ENCODE measurements at places on chromosomes 6 and 20.
A peak's percentile ranks its signal among the peaks of the same experiment; 100 is the strongest.

GRCh38 chr6:29624520-29624961 lies 8.4 kb downstream of the GABBR1 start:
- DNase-seq, result no peak

GRCh38 chr6:138404666-138405337 lies 779 bp downstream of the HEBP2 start:
- no peak for DNase-seq

DNA sequence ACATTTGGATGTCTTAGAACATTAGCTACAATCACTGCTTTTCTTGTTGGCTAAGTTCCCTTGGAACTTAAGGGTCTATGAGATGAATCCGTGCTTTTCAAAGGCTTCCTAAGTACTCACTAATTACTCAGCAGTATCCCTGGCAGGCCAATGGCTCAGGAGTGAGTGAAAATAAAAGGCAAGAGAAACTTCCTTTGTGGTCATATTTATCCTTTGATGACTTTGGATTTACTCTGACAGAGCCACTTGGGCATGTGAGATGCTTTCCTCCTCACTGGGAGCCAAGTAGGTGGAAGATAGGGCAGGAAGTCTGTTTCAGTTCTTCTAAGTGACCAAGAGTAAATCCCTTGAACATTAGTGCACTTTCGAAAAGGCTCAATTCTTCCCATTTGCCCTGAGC lies 224.3 kb upstream of the FOXA2 start:
- no peak for DNase-seq

GRCh38 chr6:150932996-150933395 lies 67.5 kb downstream of the MTHFD1L start:
- no peak for DNase-seq

DNA sequence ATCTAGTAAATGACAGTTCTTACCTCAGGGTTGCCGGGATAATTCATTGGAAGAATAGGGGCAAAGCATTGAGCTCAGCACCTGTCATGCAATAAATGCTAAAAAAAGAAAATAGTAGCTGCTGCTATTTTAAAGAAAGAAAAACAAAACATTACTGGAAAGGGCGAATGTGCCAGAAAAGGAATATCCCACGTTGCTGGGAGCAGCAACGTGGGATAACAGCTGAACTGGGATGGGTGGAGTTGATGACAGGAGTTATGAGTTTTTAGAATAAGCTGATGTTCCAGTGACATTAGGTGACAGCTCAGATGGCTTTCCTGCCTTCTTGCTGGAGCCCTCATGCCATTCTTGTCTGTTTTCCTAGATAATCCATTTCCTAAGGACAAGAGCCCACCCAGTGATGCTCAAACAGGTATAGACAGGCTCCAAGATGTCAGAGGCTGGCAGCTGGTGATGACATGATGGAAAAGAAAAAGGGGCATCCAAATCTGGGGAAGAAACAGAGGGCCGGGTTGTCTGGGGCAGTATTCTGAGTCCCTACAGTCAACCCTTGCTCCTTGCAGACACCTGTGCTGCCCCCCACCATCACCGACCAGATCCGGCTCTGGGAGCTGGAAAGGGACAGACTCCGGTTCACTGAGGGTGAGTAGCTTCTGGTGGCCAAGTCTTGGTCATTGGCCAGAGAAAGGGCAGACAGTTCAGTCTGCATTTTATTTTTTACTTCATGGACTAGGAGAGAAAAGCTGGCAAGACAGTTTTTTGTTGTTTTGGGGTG lies 1.1 kb upstream of the VARS2 start:
- DNase-seq, result no peak

GRCh38 chr20:433300-433975 lies 25.3 kb downstream of the RBCK1 start:
- no peak for DNase-seq

DNA sequence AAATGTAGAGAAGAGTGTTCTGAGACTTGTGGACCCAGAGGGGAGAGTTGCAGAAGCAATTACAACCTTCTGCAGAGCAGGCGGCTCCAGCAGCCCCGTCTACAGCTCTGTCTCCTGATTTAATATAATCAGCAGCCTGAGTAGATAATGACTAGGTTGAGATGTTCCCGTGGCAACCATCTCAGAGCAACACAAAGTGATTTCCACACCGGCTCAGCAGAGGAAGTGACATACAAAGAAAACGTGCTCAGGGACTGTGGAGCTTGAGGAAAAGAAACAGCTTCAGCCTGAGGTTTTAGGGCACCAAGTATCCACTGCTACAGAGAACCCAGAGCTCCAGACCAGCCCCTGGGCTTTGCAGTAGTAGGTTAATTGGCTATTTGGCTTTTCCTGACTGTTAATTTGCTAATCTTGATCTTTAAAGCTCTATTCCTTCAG lies 136.4 kb downstream of the MTFR2 start:
- peak; percentile 56 for DNase-seq

DNA sequence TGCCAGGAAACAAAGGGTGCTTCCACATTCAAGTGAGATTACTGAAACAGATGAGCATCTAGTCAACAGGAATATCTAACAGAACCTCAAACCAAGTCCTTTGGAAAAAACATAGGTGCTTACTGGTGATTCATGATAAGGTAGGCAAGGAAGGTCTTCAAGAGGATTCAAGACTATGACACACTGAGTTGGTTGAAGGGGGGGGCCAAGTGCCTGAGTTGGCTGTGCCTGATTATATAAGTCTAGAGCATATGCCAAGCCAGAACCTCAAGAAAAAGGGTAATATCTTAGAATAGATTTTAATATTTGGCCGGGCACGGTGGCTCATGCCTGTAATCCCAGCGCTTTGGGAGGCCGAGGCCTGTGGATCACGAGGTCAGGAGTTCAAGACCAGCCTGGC lies 63.7 kb downstream of the LYRM4 start:
- no peak for DNase-seq

DNA sequence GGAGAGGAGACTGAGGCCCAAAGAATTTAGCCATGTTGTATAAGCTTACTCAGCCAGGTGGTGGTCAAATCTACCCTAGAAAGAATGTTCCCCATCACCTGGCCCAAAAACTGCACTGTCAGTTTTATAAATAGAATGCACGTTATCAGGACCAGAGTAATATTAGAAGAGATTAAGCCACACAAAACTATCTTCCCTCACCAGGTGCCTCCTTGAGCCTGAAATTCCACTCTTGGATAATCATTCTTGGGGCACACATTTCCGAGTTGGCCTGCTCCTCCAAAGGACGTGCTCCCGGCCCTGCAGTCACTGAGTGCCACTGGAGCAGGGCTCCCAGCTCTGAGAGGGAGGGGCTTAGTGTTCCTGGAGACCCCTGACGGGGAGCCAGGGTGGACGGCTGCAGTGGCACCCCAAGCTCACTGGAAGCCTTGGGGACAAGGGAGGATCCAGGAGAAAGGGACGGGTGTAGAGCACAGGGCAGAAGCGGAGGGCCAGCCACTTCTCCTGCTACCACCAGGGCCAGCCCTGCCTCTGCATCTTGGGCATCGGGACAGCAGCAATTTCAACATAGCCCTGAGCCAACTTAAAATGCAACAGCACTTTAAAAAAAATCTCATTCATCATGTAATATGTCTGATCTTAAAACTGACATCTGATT lies 160.8 kb upstream of the QKI start:
- DNase-seq, result no peak

DNA sequence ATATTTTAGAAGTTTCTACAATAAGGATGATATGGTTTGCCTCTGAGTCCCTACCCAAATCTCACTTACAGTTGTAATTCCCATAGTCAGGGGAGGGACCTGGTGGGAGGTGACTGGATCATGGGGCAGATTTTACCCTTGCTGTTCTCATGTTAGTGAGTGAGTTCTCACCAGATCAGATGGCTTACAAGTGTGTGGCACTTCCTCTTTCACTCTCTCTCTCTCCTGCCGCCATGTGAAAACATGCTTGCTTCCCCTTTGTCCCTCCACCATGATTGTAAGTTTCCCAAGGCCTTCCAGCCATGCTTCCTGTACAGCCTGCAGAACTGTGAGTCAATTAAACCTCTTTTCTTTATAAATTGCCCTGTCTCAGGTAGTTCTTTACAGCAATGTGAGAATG lies 527.5 kb upstream of the ID4 start:
- no peak for DNase-seq

DNA sequence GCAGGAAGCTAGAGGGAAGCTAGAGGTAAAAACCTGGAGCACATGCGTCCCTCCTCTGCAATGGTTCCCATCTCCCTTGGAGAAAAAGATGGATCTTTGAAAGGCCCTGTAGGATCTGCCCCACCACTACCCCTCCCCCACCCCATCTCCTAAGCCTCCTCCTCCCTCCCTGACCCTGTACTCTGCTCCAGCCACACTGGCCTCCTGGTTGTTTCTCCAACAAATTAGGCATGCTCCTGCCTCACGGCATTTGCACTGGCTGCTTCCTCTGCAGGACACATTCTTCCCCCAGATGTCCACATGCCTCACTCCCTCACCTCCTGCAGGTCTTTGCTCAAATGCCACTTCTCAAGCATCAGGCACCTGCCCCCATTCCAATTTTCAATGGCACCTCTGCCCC lies 45.5 kb downstream of the UBE2V1 start:
- no peak for DNase-seq

- DNase-seq, result no peak
These were observed 8.2 kb upstream of the UBE2V1 start for GRCh38 chr20:50120935-50121693.

GRCh38 chr6:73134588-73134987 lies 90.7 kb downstream of the KHDC1L start:
- no peak for DNase-seq

DNA sequence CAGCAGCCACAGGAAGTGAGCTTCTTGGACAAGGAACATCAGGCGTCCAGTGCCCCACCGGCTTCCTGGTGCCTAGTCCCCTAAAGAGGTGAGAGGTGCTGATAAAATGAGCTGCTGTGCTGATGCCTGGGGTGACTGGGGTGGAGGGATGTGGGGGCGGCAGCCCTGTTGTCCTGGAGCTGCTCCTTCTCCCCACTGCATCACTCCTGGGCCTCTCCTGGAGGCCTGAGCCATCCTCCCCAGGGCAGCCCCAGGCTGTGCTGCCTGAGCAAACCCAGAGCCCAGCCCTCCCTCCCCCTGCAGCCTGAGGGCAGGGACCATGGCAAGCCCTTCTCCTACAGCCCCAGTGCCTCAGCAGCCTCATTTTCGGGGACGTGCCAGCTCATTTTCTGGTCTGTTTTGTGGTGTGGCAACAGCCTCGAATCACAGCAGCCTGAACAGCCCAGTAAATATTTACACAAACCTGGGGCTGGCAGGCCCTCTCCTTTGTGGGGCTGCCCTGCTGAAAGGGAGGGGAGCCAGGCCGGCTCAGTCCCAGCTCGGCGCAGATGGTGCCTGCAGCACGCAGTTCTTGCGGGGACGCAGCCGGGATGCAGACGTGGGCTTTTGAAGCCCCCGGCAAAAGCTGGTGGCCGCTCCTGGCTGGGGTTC lies 259.9 kb downstream of the DLL1 start:
- no peak for DNase-seq

DNA sequence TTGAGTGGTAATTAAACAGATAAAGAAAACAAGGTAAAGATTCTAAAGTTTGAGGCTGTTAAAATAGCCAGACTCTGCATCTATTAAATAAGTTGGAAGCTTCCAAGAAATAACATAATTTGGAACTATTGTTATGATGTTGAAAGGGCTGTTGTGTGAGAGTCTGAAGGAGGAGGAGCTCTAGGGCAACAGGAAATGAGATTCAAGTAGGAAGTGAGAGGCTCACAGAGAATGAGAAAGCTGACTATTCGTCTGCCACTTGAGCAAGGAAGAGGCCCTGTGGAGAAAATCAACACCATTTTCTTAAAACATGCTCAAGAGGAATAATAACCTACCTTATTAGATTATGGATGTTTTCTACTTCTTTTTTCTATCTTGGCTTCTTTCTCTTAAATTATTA lies 185.2 kb downstream of the SLC24A3 start:
- DNase-seq, result no peak

GRCh38 chr6:41735427-41736185 lies at the start of gene TFEB:
Gene TFEB (minus strand): TSS chr6:41735608. CDS start chr6:41691213, 44,395 bp downstream.
- DNase-seq, result peak; percentile 67

GRCh38 chr20:2086177-2086979 lies 15.2 kb upstream of the STK35 start:
- no peak for DNase-seq

- DNase-seq, result no peak
These were observed 89.4 kb downstream of the PDE10A start for GRCh38 chr6:165573671-165574070.

- no peak for DNase-seq
These were observed 544 bp upstream of the KHDC1 start for GRCh38 chr6:73263570-73263909.

DNA sequence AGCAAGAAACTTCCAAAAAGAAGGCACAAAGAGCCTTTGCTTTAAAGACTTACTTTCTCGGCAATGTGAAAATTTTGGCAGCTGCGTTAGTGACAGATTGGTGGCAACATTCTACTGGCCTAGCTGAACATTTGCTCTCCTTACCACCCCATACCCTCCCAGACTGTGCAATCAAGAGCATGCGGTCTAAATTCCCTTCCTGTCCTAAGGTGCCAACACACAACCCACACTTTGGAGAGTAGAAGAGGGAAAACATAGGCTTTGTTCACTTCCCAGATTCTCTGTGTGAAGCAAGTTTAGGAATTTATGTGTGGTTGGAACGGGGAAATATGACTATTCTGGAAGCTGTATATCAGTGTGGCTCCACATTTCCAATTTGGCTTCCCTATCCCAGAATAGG lies 29.8 kb upstream of the NEDD9 start:
- no peak for DNase-seq

DNA sequence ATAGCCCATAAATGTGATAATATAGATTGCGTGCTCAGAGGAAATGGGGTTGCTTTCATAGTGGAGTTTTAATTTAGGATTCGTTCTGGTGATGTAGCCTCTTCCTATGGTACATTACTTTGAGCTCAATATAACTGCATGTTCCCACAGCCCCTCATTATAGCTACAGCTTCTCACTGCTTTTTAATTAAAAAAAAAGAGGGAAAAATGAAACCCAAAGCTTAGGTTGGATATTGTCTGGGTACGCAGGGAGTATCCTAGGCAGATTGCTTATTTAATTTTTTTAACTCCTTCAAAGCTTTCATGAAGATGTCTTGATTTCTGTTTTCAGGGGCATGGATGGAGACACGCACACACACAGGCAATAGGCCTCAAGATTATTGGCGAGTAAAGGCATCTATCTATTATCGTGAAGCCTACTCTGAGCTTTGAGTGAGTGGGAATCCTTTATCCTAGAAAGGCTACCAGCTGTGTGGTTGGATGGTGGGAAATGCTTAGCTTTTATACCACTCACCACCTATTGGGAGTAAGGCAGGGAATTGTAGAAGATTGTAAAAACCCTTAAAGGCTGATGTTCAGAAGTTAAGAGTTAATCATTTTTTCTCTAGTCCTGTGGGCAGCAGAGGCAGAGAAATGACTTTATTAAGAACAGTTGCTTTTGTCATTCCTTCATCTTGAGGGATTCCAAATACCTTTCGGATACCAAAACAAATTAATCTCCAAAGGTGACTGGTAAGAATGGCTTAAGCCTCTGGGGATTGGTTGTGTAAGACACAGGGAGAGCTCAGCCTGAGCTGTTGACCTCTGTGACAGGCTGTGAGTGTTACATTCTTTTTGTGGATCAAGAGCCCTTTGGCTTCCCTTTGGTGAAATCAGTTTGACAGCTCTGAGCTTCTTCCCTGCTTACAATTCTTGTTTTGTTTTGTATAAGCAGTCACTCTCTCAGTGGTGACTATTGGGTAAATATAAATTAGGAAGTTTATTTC lies 33.4 kb downstream of the CTNNBL1 start:
- no peak for DNase-seq
